ENCODE measurements at places on chromosomes 3 and 15. TPM values are rescaled to one million over a fixed set of nuclear protein-coding genes. Genes with fewer than 3 reads are reported as not detected.

DNA sequence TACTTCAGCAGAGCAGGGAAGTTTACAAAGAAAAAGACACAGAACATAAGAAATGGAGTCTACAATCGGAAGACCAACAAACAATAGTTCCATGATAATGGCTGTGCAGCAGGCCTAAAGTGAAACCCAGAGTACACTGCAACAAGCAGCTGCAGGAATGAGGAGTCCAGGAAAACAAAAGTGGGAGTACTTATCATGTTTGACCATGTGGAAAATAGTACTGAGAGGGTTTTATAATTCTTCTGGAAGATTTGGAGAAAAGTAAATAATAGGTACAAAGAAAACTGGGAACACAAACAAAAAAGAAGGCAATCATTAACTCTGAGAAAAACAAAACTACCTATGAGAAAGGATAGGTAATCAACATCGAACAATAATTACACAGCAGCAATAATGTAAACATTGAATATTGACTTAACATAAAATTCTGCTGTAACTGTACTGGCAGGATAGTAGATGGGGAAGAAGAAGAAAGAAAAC, 87.5 kb downstream of the NEK10 start:
- peak overlapping the region; percentile 17 for H3K27ac ChIP-seq
- DNase-seq, result no peak
- H3K4me3 ChIP-seq, result no peak overlapping the region
- peaks cover 7% of the 10 kb centered on the region for H3K36me3 ChIP-seq
- no peaks in the 10 kb centered on the region for H3K27me3 ChIP-seq
- no peaks in the 10 kb centered on the region for H3K4me1 ChIP-seq

DNA sequence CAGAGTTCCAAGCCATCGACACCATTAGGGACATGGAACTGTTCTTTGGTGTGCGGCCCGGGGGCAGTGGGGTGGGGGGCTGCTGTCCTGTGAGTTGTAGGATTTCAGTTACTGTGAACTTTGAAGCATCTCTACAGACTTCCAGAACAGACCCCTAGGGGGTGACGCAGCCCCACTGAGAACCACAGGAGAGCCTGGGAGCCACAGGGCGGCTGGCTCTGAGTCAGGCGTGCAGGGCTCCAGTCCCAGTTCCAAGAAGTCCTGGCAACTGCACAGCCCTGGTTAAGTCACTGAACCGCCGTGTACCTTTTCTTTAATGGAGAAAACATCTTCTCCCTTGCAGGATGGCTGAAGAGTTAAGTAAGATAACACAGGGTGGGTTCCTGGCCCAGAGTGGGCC, 23.5 kb upstream of the LRTM1 start:
- H3K27ac ChIP-seq, result no peak overlapping the region
- no peak overlapping the region for H3K4me3 ChIP-seq
- H3K27me3 ChIP-seq, result no peaks in the 10 kb centered on the region
- no peak for DNase-seq
- no peaks in the 10 kb centered on the region for H3K36me3 ChIP-seq

- peak overlapping the region; percentile 71 for H3K4me3 ChIP-seq
- H3K27me3 ChIP-seq, result no peaks in the 10 kb centered on the region
- peaks cover 20% of the 10 kb centered on the region for H3K36me3 ChIP-seq
- H3K4me1 ChIP-seq, result peaks cover 18% of the 10 kb centered on the region
- no peak for DNase-seq
- H3K27ac ChIP-seq, result peak overlapping the region; percentile 7
These were observed 4.1 kb downstream of the PBRM1 start for GRCh38 chr3:52681596-52681995.

- no peak overlapping the region for H3K4me3 ChIP-seq
- H3K27me3 ChIP-seq, result no peaks in the 10 kb centered on the region
- no peak for DNase-seq
- H3K27ac ChIP-seq, result no peak overlapping the region
- H3K36me3 ChIP-seq, result no peaks in the 10 kb centered on the region
- H3K4me1 ChIP-seq, result no peaks in the 10 kb centered on the region
These were observed 87.7 kb downstream of the PLCH1 start for GRCh38 chr3:155657161-155657560.

DNA sequence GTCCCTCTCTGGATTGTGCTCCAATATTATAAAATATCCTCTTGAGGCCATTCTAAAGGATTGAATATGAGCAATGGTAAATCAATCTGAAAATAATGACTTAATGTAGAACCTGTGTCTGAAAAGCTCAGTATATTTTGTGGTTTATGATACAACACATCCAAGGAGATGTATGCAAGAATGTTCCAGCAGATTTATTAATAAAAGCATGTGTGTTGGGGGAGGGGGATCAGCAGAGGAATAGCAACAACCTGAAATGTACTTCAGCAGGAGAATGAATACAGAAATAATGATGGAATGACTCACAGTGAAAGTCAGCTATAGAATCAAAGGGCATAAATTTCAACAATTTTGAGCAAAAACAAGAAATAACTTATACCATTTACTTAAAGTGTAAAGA, 56.7 kb upstream of the NUDT16 start:
- H3K27ac ChIP-seq, result no peak overlapping the region
- no peak overlapping the region for H3K4me3 ChIP-seq
- H3K27me3 ChIP-seq, result peaks cover 4% of the 10 kb centered on the region
- H3K4me1 ChIP-seq, result peaks cover 3% of the 10 kb centered on the region
- no peaks in the 10 kb centered on the region for H3K36me3 ChIP-seq

DNA sequence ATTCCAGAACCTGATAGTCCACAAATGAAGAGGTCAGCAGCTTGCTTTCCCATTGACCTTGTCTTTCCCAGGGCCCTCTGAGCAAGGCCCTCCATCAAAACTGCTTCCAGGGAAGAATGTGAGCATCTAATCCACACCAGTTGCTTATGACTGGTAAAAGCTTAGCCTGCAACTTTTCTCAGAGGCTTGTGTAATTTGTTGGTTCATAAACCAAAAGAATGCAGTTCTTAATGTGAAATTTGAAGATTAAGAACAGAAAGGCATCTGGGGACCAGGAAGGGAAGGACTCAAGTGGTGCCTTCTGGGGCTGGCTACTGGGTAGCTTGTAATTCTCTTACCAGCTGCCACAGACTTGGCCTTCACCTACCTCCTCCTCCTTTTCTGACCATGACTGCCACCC, 60.9 kb upstream of the EIF1B start:
- no peaks in the 10 kb centered on the region for H3K36me3 ChIP-seq
- H3K4me1 ChIP-seq, result no peaks in the 10 kb centered on the region
- H3K4me3 ChIP-seq, result no peak overlapping the region
- H3K27ac ChIP-seq, result no peak overlapping the region

SCN11A gene
- polyA plus RNA-seq, result not detected

GOLGA8O gene
- not detected for polyA plus RNA-seq

CPLX3 gene
- not detected for polyA plus RNA-seq

RAB6B gene
- 0.74 TPM for polyA plus RNA-seq
